ENCODE measurements at places on chromosomes 5 and 9.
A peak's percentile ranks its signal among the peaks of the same experiment; 100 is the strongest.

- peaks cover 60% of the 10 kb centered on the region for H3K27me3 ChIP-seq
- no peak for DNase-seq
- peak overlapping the region; percentile 75 for H3K4me3 ChIP-seq
- peaks cover 3% of the 10 kb centered on the region for H3K36me3 ChIP-seq
- H3K4me1 ChIP-seq, result peaks cover 19% of the 10 kb centered on the region
Observed at GRCh38 chr9:129569502-129570449, 51.1 kb downstream of the C9orf50 start.

DNA sequence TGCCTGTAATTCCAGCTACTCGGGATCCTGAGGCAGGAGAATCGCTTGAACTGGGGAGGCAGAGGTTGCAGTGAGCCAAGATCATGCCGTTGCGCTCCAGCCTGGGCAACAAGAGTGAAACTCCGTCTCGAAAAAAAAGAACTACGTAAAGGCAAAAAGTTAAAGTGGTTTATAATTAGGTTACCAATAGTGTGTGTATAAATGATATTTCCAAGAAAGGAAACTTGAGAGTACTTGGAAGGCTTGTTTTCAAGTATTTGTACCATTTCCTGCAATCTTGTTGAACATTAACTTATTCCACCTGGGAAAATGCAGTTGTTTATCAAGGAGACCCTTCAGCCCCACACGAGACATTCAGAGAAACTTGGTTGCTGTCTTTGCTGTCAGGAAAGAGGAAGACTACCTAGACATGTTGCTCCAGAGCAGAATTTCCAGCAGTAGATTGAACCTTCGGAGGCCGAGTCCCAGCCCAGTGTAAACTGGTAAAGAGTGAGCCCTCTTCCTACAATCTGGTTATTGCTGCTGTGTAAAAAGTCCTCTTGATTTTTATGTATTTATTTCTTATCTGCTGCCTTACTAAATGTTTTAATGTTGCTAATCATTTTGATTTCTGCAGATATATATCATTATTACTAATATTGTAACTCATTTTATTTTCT, 30.1 kb downstream of the STXBP1 start:
- no peak overlapping the region for H3K27ac ChIP-seq
- no peaks in the 10 kb centered on the region for H3K4me1 ChIP-seq
- no peak overlapping the region for H3K4me3 ChIP-seq
- peaks cover 13% of the 10 kb centered on the region for H3K27me3 ChIP-seq
- DNase-seq, result no peak

GRCh38 chr5:112685386-112685785, 52.3 kb upstream of the APC start:
- H3K4me3 ChIP-seq, result no peak overlapping the region
- no peaks in the 10 kb centered on the region for H3K36me3 ChIP-seq

DNA sequence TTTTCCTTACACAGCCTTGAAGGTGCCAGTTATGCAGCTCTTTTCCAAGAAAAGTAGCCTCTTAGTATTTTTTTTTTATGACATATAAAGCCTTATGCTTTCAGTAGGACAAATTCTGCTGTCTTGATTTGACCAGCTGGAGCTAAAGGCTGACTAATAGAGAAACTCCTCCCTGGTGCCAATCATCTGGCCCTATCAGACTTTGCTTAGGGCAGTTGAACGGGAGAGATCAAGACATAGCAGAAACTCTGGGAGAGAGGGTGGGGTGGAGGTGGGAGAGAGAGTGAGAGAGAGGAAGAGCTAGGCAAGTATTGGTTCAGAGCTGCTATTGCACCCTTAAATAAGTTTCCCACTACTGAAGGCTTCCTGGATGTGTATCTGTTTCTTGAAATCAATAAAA, 100.2 kb downstream of the SEC61B start:
- H3K27ac ChIP-seq, result no peak overlapping the region
- H3K4me3 ChIP-seq, result no peak overlapping the region
- H3K4me1 ChIP-seq, result no peaks in the 10 kb centered on the region
- no peak for DNase-seq
- peaks cover 69% of the 10 kb centered on the region for H3K27me3 ChIP-seq
- H3K36me3 ChIP-seq, result no peaks in the 10 kb centered on the region

- H3K4me1 ChIP-seq, result no peaks in the 10 kb centered on the region
- no peak for DNase-seq
- H3K27me3 ChIP-seq, result no peaks in the 10 kb centered on the region
Observed at GRCh38 chr5:128826275-128826674, 139.0 kb upstream of the SLC27A6 start.

DNA sequence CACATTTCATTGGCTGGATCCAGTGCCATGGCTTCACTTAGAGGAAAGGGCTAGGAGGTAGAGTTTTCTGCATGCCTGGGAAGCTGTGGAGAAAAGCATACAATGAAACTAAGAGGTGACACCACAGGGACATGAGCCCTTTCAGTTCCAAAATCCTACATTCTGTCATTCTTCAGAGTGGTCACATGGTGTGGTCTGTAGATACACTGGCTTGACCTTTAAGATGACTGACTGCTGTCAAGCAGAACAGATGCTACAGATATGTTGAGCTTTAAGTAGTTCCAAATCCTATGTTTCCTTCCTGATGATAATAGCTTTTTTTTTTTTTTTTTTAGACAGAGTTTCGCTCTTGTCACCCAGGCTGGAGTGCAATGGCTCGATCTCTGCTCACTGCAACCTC, 26.2 kb downstream of the DMRT3 start:
- H3K4me3 ChIP-seq, result no peak overlapping the region
- DNase-seq, result no peak
- no peaks in the 10 kb centered on the region for H3K36me3 ChIP-seq
- peaks cover 5% of the 10 kb centered on the region for H3K4me1 ChIP-seq

DNA sequence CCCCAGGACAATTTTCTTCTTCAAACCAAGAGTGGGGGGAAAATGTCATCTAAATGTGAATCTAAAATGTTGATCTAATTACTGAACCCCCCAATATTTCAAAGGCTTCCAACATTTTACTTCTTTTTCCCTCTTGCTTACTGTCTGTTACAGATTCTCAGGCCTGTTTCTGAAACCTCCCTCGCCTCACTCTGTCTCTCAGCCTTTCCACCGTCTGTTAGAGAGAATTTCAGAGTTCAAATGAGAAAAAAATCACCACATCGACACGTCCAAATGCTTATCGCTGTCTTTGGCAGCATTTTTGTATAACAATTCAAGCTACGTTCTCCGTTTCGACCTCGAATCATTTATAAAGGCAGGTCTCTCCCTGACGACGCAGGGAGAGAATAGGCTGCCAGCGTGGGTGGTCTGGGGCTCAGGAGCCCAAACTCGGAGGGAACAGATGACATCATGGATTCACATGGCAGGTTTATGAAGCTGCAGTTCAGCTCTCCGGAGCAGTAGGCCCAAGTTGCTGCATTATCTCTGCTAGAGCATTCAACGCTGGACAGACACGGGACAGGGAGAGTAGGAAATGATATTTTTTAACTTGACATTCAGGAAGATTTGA, 139.8 kb downstream of the GAS1 start:
- no peak overlapping the region for H3K27ac ChIP-seq
- no peaks in the 10 kb centered on the region for H3K4me1 ChIP-seq
- no peak overlapping the region for H3K4me3 ChIP-seq
- no peaks in the 10 kb centered on the region for H3K36me3 ChIP-seq
- H3K27me3 ChIP-seq, result peaks cover 14% of the 10 kb centered on the region

- H3K36me3 ChIP-seq, result no peaks in the 10 kb centered on the region
- H3K4me3 ChIP-seq, result no peak overlapping the region
- no peak for DNase-seq
- no peaks in the 10 kb centered on the region for H3K27me3 ChIP-seq
- no peaks in the 10 kb centered on the region for H3K4me1 ChIP-seq
- H3K27ac ChIP-seq, result no peak overlapping the region
Observed at GRCh38 chr9:30774326-30774725, 1610.1 kb upstream of the ACO1 start.

- no peaks in the 10 kb centered on the region for H3K4me1 ChIP-seq
- H3K36me3 ChIP-seq, result no peaks in the 10 kb centered on the region
- H3K4me3 ChIP-seq, result no peak overlapping the region
- DNase-seq, result no peak
- H3K27me3 ChIP-seq, result no peaks in the 10 kb centered on the region
Observed at GRCh38 chr9:107375651-107376369, 92.7 kb downstream of the RAD23B start.

- no peak for DNase-seq
- H3K27me3 ChIP-seq, result peaks cover 56% of the 10 kb centered on the region
- H3K4me3 ChIP-seq, result no peak overlapping the region
- H3K36me3 ChIP-seq, result no peaks in the 10 kb centered on the region
- no peaks in the 10 kb centered on the region for H3K4me1 ChIP-seq
Observed at GRCh38 chr9:88197781-88198340, 59.6 kb upstream of the SPATA31C2 start.

GRCh38 chr9:126697330-126697729, 83.6 kb downstream of the LMX1B start:
- no peak overlapping the region for H3K27ac ChIP-seq
- peaks cover 8% of the 10 kb centered on the region for H3K4me1 ChIP-seq
- no peak for DNase-seq
- peaks cover 90% of the 10 kb centered on the region for H3K27me3 ChIP-seq
- no peak overlapping the region for H3K4me3 ChIP-seq
- no peaks in the 10 kb centered on the region for H3K36me3 ChIP-seq

GRCh38 chr5:17180864-17181723, 36.3 kb upstream of the BASP1 start:
- no peaks in the 10 kb centered on the region for H3K27me3 ChIP-seq
- no peak overlapping the region for H3K27ac ChIP-seq
- no peak for DNase-seq
- no peaks in the 10 kb centered on the region for H3K4me1 ChIP-seq
- no peak overlapping the region for H3K4me3 ChIP-seq

DNA sequence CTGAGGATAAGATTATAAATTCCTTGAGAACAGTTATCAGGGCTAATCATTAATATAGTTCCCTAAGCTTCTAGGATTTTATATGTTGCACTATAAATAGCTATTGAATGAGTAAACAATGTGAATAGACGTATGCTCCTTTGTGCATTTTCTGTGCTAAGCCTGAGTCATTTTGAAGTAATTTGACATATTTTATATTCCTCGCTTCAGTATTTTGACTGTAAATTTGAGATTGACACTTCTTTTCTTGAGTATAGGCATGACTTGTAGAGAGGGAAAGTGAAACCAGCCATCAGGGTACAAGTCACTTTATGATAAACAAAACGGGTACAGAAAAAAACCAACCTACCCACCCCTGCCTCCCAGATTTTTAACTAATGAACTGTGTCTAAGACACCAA, 367.7 kb upstream of the PRR16 start:
- no peaks in the 10 kb centered on the region for H3K4me1 ChIP-seq
- H3K27me3 ChIP-seq, result no peaks in the 10 kb centered on the region
- no peaks in the 10 kb centered on the region for H3K36me3 ChIP-seq
- H3K27ac ChIP-seq, result no peak overlapping the region
- H3K4me3 ChIP-seq, result no peak overlapping the region
- DNase-seq, result no peak

DNA sequence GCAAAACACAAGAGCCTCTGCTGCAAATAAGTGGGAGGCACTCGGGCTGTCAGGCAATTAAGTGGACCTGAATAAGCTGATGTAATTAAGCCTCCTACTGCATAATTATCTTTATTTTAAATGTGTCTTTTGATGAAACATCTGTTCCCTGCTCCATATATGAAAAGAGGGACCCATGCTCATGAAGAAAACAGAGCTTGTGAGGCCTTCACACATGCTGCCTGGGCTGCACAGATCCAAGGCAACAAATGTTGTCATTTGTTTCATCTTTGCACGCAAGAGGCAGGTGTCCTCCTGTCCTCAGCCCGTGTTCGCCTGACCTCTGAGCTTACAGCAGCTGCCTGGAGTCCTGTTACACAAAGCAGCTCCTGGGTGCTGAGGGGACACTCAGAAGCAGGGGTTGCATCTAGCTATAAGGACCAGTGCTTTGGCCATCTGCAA, 381.1 kb downstream of the ZNF608 start:
- no peak overlapping the region for H3K4me3 ChIP-seq
- DNase-seq, result no peak
- H3K4me1 ChIP-seq, result no peaks in the 10 kb centered on the region
- H3K36me3 ChIP-seq, result no peaks in the 10 kb centered on the region
- H3K27ac ChIP-seq, result no peak overlapping the region
- H3K27me3 ChIP-seq, result no peaks in the 10 kb centered on the region

DNA sequence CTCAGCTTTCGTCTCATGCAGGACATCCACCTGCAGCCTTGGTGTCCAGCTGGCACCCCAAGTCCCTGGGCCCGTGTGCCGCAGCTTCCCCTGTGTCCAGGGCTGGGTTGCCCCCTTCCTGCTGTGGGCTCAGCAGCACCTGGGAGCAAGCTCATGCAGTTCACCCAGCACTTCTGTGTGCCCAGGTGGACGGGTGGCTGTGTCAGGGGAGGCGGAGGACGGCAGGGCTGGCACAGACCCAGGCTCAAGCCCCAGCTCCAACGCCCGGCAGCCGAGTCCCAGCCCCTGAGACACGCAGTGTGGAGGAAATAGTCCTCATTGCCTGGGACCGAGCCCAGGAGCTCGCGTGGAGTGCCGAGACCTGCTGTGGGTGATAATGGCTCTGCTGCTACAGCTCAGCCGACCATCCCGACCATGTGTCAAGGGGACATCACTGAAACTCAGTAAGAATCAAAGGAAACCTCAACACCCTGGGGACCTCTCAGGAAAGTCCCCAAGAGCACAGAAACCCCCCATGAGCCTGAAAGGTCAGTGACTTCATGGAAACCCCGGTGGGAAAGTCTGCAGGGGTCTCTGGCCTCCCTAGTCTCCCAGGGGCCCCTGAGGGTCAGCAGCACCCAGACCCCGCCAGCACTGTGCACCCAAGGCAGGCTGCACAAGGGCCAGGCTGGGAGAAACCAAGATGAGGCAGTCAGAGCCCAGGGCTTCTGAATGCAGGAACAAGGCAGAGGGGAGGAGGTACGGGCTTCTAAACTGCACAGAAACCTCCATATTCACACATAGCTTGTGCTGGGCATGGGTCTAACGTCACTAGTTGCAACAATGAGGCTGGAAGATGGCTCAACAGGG, 38.8 kb downstream of the LPCAT1 start:
- H3K27ac ChIP-seq, result no peak overlapping the region
- H3K4me1 ChIP-seq, result peaks cover 40% of the 10 kb centered on the region
- DNase-seq, result no peak
- no peak overlapping the region for H3K4me3 ChIP-seq

GRCh38 chr5:143782588-143783386, 29.2 kb upstream of the HMHB1 start:
- H3K27me3 ChIP-seq, result no peaks in the 10 kb centered on the region
- no peak overlapping the region for H3K4me3 ChIP-seq
- H3K4me1 ChIP-seq, result no peaks in the 10 kb centered on the region
- no peak overlapping the region for H3K27ac ChIP-seq
- H3K36me3 ChIP-seq, result no peaks in the 10 kb centered on the region
- no peak for DNase-seq

DNA sequence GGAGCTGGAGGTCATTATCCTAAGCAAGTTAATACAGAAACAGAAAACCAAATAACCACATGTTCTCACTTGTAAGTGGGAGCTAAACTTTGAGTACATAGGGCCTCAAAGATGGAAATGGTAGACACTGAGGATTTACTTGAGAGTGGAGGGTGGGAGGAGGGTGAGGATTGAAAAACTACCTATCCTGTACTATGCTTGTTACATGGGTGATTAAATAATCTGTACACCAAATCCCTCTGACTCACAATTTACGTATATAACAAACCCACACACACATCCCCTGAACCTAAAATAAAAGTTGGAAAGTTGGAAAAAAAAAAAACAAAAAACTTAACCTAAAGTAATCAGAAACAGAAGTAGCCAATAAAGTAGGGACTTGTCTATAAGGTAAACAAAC, 48.8 kb upstream of the LARP1 start:
- no peak for DNase-seq
- H3K27me3 ChIP-seq, result peaks cover under 1% of the 10 kb centered on the region
- H3K36me3 ChIP-seq, result no peaks in the 10 kb centered on the region
- no peaks in the 10 kb centered on the region for H3K4me1 ChIP-seq
- no peak overlapping the region for H3K4me3 ChIP-seq

- no peaks in the 10 kb centered on the region for H3K27me3 ChIP-seq
- H3K27ac ChIP-seq, result no peak overlapping the region
- no peak for DNase-seq
- no peak overlapping the region for H3K4me3 ChIP-seq
- H3K4me1 ChIP-seq, result no peaks in the 10 kb centered on the region
- H3K36me3 ChIP-seq, result no peaks in the 10 kb centered on the region
Observed at GRCh38 chr5:10218658-10219057, 31.0 kb downstream of the ATPSCKMT start.
